ENCODE measurements at places on chromosomes 12 and 14. TPM values are rescaled to one million over a fixed set of nuclear protein-coding genes. Genes with fewer than 3 reads are reported as not detected.

DNA sequence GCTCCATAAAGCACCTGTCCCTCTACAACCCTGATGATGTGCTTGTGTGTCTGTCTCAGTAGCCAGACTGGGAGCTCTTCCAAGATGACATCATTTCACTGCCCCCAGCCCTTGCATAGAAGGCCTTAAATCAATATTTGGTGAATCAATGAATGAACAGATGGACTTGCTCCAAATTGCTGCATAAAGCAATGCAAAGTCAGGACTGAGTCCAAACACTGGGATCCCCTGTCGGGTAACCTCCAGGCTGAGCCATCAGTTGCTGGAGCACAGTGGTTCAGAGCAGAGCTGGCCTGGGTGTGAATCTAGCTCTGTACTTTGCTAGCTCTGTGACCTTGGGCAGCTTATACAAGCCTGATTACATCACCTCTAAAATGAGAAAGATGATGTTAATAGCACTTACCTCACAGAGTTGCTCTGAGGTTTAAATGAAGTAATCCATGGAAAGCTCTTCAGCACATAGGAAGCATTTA lies 120.3 kb upstream of the VASH1 start:
- no peak overlapping the region for H3K27ac ChIP-seq
- peak; percentile 45 for DNase-seq
- no peaks in the 10 kb centered on the region for H3K4me1 ChIP-seq
- H3K27me3 ChIP-seq = peaks cover 4% of the 10 kb centered on the region

CHGA gene
- not detected for total RNA-seq

- peak overlapping the region; percentile 95 for H3K27ac ChIP-seq
- H3K36me3 ChIP-seq = no peaks in the 10 kb centered on the region
- peaks cover 25% of the 10 kb centered on the region for H3K4me1 ChIP-seq
These were observed 1.1 kb upstream of the SENP1 start for GRCh38 chr12:48106681-48107613.

RNASE2 gene
- not detected for total RNA-seq

NUAK1 gene
- total RNA-seq = 33.4 TPM

MAP1LC3B2 gene
- 13.9 TPM for total RNA-seq

DNA sequence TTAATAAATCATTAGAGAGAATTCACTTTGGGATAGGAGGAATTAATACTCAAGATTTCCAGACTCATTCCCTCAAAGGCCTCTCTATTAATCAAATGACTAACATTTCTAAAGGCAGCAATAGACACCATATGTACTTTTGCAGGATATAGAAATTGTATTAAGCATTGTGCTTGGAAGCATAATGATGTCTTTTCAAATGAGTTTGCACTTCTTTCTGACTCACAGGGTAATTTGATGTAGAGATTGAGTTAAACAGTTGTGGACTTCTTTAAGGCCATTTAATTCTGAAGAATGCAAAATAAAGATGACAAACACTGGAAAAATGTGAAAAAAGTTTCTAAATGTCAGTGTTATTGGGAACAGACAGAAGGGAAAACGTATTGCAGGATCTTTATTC lies 63.4 kb upstream of the CSRP2 start:
- no peak for DNase-seq
- H3K36me3 ChIP-seq = no peaks in the 10 kb centered on the region
- H3K4me3 ChIP-seq = no peak overlapping the region
- no peaks in the 10 kb centered on the region for H3K4me1 ChIP-seq
- H3K27ac ChIP-seq = no peak overlapping the region
- no peaks in the 10 kb centered on the region for H3K27me3 ChIP-seq

GRCh38 chr12:113088971-113089756 lies 32.6 kb downstream of the DTX1 start:
- H3K27me3 ChIP-seq = peaks cover 42% of the 10 kb centered on the region
- no peak overlapping the region for H3K27ac ChIP-seq
- H3K36me3 ChIP-seq = no peaks in the 10 kb centered on the region

GRCh38 chr12:39572551-39572950 lies 47.1 kb downstream of the ABCD2 start:
- no peak overlapping the region for H3K4me3 ChIP-seq
- no peaks in the 10 kb centered on the region for H3K36me3 ChIP-seq
- H3K27ac ChIP-seq = no peak overlapping the region
- H3K4me1 ChIP-seq = no peaks in the 10 kb centered on the region
- no peak for DNase-seq

IGF1 gene
- total RNA-seq = 14.2 TPM

PRORP gene
- 38.9 TPM for total RNA-seq

MYBPC1 gene
- total RNA-seq = 8.9 TPM

GRCh38 chr14:81062816-81063215 lies 107.4 kb downstream of the TSHR start:
- no peaks in the 10 kb centered on the region for H3K4me1 ChIP-seq
- no peaks in the 10 kb centered on the region for H3K36me3 ChIP-seq
- no peaks in the 10 kb centered on the region for H3K27me3 ChIP-seq
- no peak overlapping the region for H3K4me3 ChIP-seq
- no peak for DNase-seq
- no peak overlapping the region for H3K27ac ChIP-seq

GRCh38 chr12:13004361-13004760 lies 4.3 kb upstream of the HEBP1 start:
- no peak overlapping the region for H3K27ac ChIP-seq
- no peaks in the 10 kb centered on the region for H3K27me3 ChIP-seq
- DNase-seq = no peak
- no peak overlapping the region for H3K4me3 ChIP-seq

DNA sequence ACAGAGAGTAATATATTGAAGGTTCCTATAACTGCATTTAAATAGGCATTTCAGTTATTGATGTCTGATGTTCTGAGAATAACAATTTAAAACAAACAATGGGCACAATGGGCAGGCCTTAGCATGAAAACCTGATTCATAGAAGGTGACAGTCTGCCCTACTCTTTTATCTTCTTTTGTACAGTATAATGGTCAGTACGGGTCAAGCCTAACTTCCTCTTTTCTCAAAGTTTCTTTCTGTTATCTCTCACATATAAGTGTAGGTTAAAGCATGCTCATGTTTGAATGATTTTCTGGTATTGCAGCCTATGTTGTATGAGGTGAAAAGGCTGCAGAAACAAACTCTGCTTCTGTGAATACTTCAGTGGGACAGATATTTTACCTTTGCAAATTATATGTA lies 14.2 kb downstream of the FKBP3 start:
- DNase-seq = no peak
- no peak overlapping the region for H3K4me3 ChIP-seq
- no peaks in the 10 kb centered on the region for H3K27me3 ChIP-seq
- no peak overlapping the region for H3K27ac ChIP-seq

DNA sequence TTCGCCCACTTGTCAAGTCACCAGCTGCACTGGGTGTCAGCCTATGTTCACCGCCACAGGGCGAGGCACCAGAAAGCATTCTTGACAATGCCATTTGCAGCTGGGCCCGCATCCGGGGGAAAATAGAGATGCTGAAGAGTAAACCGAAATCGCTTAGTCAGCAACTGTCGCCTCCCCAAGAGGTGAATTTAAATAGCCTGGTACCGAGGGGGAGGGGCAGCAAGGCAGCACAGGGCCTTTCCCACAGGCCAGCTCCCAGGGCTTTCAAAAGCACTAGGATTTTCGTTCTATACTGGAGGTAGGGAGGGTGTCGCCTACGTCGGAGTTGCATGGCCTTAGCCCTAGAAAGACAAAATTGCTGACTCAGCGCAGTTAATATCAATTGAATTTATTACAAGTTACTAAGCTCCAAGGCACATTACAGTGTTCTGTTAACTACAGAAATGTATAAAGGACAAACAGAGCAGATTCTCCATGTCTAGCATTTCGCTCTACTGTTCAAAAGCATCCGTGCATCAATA lies 4.3 kb downstream of the IRF2BPL start:
- H3K36me3 ChIP-seq = peaks cover 7% of the 10 kb centered on the region
- H3K4me1 ChIP-seq = peaks cover 59% of the 10 kb centered on the region
- H3K27ac ChIP-seq = peak overlapping the region; percentile 74
- H3K27me3 ChIP-seq = no peaks in the 10 kb centered on the region

DNA sequence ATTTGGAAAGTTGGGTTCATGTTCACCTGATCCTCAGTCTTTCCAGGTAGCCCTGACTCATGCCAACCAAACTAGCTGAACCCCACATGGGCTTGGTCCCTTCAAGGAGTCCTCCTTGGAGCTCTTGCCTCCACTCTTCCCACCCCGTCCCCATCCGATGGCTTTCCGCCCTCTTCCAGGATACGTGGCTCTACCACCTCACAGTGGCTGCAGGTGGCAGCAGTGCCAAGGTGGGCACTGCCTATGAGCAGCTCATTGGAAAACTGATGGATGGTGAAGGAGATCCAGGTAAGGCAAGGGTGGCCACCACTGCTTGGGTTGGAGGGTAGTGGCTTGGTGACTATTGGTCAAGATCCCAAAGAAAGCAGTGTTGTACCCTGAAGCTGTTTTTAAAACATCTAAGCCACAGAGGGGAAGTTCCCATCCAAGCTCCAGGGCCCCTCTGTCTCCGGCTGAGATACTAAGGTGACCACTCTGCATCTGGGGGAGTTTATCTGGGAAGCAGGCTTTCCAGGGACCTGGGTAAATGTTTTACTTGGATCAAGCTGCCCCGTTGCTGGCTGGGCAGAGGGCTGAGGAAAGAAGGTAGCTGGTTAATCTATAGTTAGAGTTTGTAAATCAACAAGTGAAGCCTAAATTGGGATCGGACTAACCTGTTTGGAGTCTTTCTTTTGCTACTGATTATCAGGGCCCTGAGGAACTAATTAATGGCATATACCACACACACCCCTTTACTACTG lies 23.7 kb downstream of the PIGH start:
- no peak overlapping the region for H3K4me3 ChIP-seq
- DNase-seq = peak; percentile 53
- no peak overlapping the region for H3K27ac ChIP-seq
- no peaks in the 10 kb centered on the region for H3K4me1 ChIP-seq
- no peaks in the 10 kb centered on the region for H3K27me3 ChIP-seq

DNA sequence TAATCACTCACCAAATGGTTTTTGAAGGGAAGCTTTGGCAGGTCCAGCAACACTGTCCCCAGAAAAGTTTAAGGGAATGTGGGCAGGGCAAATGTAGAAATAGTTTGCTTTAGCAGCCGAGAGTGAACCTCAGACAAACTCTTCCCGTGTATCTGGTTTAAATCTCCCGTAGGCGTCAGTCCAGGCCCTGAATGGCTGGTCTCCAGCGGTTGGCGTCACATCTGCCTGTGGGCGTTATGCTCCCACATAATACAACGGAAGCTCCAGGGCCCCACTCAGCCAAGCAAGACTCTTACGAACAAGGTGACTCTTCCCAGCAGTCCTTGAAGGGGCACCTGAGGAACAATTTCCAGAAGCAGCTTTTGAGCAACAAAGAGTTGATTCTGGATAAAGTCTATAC lies 942 bp downstream of the ZC2HC1C start:
- H3K27ac ChIP-seq = peak overlapping the region; percentile 91
- peaks cover 41% of the 10 kb centered on the region for H3K4me1 ChIP-seq
- H3K4me3 ChIP-seq = no peak overlapping the region
- peak; percentile 85 for DNase-seq

- H3K4me1 ChIP-seq = no peaks in the 10 kb centered on the region
- H3K27me3 ChIP-seq = no peaks in the 10 kb centered on the region
- H3K27ac ChIP-seq = no peak overlapping the region
- no peaks in the 10 kb centered on the region for H3K36me3 ChIP-seq
- no peak overlapping the region for H3K4me3 ChIP-seq
These were observed 294.1 kb downstream of the SEC23A start for GRCh38 chr14:38808734-38809455.

Data from suprapubic skin (tissue), 4 donors.